ENCODE measurements at places on chromosomes 5 and 9.

- no peak for DNase-seq
Observed at GRCh38 chr9:110923601-110924000, 114.7 kb downstream of the LPAR1 start.

- no peak for DNase-seq
Observed at GRCh38 chr9:94108584-94108983, 24.3 kb downstream of the PTPDC1 start.

GRCh38 chr9:5453673-5454072 lies 3.3 kb downstream of the CD274 start:
- DNase-seq: no peak

DNA sequence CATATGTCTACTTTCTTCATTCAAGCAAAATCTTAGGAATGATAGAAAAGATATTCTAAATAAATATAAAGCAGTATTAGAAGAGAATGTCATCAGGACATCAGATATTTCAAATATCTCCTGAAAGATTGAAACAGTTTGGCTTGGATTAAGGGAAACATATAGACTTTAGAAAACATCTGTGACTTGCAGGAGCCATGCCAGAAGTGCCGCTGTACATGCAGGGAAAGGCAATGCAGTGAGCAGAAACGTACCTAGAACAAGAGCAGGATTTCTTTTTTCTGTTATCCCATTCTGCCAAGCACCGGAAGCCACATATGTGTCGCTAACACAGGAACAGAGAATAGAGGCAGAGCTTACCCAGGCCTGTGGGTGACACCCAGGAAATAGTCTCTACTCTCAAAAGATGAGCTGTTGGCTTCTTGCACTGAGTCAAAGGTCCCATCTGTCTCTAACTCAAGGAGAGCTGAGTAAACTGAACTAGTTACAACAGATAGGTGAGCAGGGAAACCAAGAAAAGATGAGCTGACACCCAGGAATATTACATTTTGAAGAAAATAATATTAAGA lies 5.8 kb downstream of the ADAMTS19 start:
- DNase-seq: no peak

GRCh38 chr5:135839566-135839965 lies 5.1 kb downstream of the SLC25A48 start:
- DNase-seq: no peak

DNA sequence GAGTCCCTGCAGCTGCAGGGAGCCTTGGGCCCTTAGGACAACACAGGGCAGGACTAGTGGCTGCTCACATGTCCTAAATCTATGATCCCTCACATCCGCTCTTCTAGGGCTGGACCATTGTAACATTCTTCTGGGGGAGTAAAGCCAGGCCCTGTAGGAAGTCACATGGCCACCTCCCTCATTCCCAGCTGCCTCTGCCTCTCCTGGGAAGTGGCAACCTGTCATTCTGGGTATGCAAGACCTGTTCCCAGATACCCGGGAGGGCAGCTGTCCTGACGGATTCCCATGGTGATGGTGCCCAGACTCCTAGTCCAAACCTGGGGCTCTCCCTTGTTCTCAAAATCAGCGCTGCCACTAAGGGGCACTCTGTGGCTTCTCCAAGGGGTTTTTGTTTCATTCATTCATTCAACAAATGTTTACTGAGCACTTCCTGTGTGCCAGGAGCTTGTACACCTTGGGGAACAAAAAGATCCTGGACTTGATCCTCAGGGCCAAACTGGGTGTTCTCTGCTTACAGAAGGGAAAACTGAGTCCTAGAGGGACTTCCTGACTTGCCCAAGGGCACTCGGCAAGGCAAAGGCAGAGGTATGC lies 85.6 kb downstream of the PSD2 start:
- no peak for DNase-seq

DNA sequence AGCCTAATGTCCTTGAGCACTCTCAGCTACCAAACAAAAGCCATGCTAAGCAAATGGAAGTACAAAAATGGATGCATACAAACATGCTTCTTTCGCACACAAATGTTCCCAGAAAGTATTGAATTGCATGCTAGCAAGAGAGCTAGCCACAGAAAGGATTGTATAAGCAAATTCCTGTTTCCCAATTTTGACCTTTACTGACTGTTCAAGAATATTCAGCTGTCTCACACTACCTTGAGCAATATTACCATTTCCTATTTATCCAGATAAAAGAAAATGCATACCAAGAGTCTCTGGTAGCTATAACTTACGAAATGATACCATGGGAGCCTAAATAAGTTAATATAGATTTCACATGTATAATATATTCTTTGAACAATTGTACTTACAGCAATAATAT lies 264.6 kb downstream of the TMEM167A start:
- DNase-seq: no peak

GRCh38 chr9:70260007-70260443 lies 1.2 kb downstream of the SMC5 start:
- peak; percentile 12 for DNase-seq

DNA sequence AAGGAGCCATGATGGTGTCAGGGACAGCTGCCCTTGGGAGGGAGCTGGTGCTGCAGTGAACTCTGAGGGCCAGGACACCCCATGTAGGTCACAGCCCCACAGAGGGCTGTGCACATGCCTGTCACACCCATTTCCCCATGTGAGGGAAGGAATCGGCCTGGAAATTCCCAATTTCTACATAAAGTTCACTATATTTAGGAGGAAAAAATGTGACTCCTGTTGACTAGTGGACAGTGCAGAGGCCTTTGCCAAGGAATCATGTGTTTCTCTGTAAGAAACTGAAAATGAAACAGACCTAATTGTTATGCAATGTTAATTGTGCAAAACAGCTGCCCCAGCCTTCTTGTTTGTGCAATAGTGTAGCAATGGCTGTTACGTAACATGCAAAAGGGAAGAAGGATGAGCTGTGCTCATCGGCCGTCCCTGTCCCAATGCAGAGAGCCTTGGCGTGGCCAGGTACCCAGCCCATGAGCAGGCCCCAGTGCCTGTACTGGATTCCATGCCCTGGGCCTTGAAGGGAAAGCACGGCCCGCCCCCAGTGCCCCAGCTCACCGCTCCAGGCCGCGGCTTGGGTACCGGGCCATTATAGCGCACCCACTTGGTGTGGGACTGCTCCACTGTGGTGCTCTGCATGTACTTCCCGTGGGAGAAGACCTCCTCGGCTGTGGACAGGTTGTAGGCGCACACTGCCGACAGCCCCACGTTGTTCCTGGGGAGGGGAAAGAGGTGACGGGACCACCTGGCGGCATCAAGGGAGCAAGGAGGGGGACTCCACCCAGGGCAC lies 70.0 kb downstream of the SECISBP2 start:
- DNase-seq: peak; percentile 97

GRCh38 chr5:34657274-34657921 lies 1.3 kb downstream of the RAI14 start:
- DNase-seq: no peak

- no peak for DNase-seq
Observed at GRCh38 chr5:99076723-99077640, 148.2 kb upstream of the CHD1 start.

DNA sequence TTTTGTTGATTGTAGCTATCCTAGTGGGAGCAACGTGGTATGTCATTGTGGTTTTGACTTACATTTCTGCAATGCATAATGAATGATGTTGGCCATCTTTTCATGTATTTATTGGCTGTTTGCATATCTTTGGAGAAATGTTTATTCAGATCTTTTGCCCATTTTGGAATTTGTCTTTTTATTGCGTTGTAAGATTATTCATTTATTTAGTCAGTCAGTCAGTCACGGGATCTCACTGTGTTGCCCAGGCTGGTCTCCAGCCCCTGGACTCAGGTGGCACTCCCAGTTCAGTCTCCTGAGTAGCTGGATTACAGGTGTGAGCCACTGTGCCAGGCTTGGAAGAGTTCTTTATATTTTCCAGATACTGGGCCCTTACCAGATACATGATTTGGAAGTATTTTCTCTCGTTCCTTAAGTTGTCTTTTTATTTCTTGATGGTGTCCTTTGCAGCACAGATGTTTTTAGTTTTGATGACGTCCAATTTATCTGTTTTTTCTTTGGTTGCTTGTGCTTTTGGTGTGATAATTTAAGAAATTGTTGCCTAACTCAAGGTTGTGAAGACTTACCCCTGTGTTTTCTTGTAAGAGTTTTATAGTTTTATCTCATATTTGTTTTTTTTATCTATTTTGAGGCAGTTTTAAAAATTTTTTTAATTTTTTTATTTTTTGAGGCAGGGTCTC lies 67.1 kb downstream of the EHMT1 start:
- no peak for DNase-seq

- DNase-seq: no peak
Observed at GRCh38 chr5:127410959-127411358, 106.5 kb upstream of the PRRC1 start.

DNA sequence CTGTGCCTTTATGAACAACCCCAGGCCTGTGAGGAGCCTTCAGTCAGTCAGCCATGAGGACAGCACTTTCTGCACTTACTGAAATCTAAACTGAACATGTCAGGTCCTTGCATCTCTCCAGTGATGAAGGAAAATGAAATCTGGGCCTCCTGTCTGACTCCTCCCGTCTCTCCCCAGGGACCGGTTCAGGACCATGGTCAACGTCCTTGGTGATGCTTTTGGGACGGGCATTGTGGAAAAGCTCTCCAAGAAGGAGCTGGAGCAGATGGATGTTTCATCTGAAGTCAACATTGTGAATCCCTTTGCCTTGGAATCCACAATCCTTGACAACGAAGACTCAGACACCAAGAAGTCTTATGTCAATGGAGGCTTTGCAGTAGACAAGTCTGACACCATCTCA lies 77.0 kb upstream of the PLPP6 start:
- DNase-seq: no peak
